Stimulated activated CD8-positive, alpha-beta memory T cell treated with anti-CD3 and anti-CD28 coated beads, Interleukin-4, amount 100 ng/mL, for 1 hour (primary cell): ENCODE measurements at places on chromosomes 6 and 20.

DNA sequence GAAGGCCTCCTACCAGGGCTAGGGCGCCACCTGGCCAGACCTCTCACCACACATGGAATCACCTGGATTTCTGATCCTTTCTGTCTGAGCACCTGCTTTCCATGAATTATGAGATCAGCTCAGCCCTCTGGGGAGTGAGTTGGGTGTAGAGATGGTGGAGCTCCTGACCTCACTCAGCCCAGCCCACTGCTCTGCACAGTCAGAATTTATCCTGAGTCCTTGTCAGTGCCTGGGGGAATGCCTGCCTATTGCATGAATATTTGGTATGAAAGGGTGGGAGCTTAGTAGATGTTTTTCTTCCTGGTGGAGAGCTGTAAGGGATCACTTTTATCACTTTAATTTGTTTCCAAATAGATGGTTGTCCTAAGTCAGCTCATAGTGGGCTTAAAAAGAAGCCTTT is 47.5 kb downstream of the DTD1 start:
- DNase-seq: no peak

GRCh38 chr6:84618046-84618752 is 146.2 kb downstream of the TBX18 start:
- no peak for DNase-seq

DNA sequence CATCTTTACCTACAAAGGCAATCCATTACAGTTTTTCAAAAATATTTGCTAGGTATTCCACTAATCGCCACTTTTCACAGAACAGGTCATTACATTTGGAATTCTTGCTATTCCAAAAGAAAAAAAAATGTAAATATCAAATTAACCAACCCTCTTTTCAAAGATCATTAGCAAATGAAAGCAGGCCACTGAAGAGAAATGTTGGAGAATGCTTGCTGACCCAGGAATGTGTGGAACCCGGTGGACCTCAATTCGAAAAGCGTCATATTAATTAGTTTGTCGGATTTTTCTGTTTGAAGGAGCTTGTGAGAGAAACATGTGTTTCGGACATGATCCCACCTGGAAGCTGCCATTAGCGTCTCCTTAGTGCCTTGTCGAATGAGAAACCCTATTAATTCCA is 27.9 kb upstream of the SERPINB9 start:
- DNase-seq: no peak

DNA sequence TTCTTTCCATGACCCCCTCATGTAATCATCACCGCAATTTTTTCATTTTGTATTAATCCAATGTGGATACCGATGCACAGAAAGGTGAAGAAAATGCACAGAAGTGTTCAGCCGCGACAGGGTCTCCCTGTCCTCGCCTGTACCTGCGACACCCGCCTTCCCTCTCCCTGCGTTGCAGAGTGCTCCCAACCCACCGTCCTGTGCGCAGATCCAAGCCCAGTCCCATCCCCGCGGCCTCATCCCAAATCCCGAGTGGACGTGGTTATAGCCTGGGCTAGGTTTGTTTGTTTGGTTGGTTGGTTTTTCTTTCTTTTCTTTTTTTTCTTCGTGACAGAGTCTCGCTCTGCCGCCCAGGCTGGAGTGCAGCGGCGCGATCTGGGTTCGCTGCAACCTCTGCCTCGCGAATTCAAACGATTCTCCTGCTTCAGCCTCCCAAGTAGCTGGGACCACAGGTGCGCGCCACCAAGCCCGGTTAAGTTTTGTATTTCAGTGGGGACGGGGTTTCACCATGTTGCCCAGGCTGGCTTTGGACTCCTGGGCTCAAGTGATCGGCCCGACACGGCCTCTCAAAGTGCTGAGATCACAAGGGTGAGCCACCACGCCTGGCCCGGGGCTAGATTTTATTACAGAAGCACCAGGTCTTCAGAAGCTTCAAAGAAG is 536 bp upstream of the RAET1G start:
- no peak for DNase-seq

DNA sequence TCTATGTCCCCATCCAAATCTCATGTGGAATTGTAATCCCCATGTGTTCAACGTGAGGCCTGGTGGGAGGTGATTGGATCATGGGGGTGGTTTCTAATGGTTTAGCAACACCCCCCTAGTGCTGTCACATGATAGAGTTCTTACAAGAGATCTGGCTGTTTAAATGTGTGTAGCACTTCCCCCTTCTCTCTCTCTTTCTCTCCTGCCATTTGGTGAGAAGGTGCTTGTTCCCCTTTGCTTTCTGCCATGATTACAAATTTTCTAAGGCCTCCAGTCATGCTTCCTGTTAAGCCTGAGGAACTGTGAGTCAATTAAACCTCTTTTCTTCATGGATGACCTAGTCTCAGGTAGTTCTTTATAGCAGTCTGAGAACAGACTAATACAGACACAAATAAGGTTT is 165.4 kb downstream of the OGFRL1 start:
- no peak for DNase-seq

DNA sequence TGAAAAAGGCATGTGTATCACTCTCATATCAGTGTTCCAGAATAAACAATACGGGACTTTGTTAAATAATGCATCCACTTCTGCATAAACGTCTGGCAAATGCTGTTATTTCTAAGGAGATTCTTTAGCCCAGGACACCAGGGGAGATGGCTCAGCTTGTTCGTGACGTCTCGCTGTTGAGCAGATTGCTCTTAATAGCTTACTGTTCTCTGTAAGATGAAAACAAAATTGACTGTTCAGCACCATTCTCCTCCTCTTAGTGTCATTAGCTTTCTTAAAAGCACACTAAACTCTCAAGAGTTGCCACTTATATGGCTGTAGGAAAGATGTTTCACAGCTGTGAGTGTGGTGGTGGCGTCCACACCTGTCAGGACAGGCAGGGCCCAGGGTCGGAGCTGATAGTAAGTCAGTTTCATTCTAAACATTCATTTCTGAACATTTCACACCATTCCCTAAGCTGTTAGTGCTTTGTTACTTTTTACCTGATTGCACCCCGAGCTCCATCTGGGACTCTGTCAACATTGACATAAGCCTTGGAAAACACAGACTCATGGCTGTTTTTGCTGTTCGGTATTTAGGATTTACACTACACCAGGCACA is 132.1 kb downstream of the ZDHHC14 start:
- no peak for DNase-seq

DNA sequence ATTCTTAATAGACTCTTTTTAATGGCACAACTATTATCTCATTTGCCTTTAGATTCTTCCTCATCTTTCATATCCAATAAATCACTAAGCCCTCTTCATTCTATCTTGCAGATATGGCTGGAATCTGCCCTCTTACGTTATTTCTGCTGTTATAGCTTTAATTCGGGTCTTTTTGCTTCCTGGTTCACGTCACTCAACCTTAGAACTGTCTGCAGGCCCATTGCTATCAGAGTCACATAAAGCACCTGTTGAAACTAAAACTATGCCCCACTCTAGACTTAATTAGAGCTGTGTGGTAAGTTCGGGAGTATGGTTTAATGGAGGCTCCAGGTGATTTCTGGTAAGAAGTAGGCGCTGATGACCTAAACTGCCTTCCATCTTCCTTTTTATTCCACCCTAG is 988 bp downstream of the QRSL1 start:
- no peak for DNase-seq
